Progenitor cell of endocrine pancreas (in vitro differentiated cells): ENCODE measurements at places on chromosomes 3 and 15.

- H3K27me3 ChIP-seq, result no peaks in the 10 kb centered on the region
- peak overlapping the region; percentile 23 for H3K27ac ChIP-seq
- peaks cover 38% of the 10 kb centered on the region for H3K36me3 ChIP-seq
- DNase-seq, result no peak
- peaks cover 10% of the 10 kb centered on the region for H3K4me1 ChIP-seq
These were observed 86.1 kb downstream of the TJP1 start for GRCh38 chr15:29736012-29736743.

DNA sequence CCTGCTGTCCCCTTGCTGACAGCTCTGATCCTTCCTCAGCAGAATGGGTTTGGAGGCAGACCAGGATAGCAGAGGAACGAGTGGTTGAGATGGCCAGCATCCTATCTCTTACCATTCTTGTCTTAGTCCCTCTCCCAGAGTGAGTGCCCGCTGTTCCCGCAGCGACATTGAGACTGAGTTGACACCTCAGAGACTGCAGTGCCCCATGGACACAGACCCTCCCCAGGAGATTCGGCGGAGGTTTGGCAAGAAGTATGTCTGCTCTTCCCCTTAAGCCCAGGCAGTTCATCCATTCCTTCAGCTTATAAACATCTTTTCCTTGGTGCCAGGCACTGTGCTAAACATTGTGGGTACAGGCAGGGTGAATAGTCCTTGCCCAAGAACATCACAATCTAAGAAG lies 21.2 kb downstream of the DUOX1 start:
- H3K4me1 ChIP-seq, result peaks cover 3% of the 10 kb centered on the region
- no peak overlapping the region for H3K27ac ChIP-seq

GRCh38 chr3:128316481-128316891 lies 150.2 kb downstream of the DNAJB8 start:
- no peaks in the 10 kb centered on the region for H3K36me3 ChIP-seq
- no peak overlapping the region for H3K4me3 ChIP-seq
- H3K27me3 ChIP-seq, result peaks cover 14% of the 10 kb centered on the region

- H3K27ac ChIP-seq, result no peak overlapping the region
- DNase-seq, result no peak
- H3K4me1 ChIP-seq, result peaks cover 8% of the 10 kb centered on the region
- H3K4me3 ChIP-seq, result no peak overlapping the region
These were observed 9.6 kb upstream of the CYP11A1 start for GRCh38 chr15:74376825-74377581.

DNA sequence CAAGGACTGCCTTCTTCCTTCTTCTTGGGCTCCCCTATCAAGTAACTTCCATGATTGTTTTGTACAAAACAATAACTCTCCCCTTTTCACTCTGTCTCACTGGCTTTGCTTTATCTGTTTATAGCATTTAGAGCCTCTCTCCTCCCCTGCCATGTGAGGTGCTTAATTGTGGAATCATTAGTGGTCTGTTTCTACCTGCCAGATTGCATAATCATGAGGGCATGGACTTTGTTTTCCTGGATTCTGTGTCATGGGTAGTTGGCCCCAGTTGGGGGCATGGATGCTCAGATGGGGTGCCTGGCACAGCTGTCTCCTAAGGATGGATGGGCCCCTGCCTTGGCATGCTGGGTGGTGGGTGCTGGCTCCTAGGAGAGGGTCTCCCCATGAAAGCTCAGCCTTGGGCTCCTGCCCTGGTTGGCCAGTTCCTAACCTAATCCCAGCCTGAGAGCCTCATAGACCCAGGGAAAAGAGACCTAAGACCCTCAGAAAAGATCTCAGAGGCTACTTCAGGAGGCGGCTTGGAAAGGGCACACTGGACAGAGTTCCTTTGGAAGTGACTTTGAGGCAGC lies 8.0 kb upstream of the CTXND1 start:
- no peak for DNase-seq
- H3K27ac ChIP-seq, result no peak overlapping the region
- H3K4me3 ChIP-seq, result no peak overlapping the region
- H3K36me3 ChIP-seq, result no peaks in the 10 kb centered on the region
- H3K4me1 ChIP-seq, result no peaks in the 10 kb centered on the region
